ENCODE measurements at places on chromosomes 1 and 21.

DNA sequence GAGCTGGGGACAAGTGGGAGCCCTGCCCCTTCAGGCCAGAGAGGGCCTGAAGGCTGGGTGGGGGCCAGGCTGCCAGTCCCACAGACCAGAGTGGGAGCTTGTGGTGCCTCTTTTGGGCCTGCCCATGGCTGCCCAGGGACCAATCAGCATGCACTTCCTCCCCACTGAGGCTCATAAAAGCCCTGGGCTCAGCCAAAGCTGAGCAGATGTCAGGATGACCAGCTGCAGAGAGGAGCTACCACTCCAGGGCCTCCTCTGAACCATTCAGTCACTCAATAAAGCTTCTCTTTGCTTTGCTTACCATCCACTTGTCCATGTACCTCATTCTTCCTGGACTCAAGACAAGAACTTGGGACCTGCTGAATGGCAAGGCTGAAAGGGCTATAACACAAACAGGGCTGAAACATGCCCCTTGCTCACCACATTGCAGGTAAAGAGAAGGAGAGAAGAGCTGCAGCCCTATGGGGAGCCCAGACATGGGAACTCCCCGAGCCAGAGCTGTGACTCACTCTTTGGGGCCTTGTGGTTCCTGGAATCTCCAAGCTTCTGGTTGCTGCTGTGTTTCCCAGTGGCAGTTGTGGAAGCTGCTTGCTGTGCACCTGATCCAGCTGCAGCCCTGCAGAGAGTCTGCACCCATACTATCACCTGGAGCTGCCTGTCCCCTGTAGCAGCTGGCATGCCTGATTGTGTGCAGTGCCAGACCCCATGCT is 82.0 kb downstream of the OLFML3 start:
- DNase-seq: no peak

GRCh38 chr1:6918186-6918924 is 133.1 kb downstream of the CAMTA1 start:
- DNase-seq: no peak

GRCh38 chr1:76408303-76408702 is 333.8 kb downstream of the ST6GALNAC3 start:
- no peak for DNase-seq

DNA sequence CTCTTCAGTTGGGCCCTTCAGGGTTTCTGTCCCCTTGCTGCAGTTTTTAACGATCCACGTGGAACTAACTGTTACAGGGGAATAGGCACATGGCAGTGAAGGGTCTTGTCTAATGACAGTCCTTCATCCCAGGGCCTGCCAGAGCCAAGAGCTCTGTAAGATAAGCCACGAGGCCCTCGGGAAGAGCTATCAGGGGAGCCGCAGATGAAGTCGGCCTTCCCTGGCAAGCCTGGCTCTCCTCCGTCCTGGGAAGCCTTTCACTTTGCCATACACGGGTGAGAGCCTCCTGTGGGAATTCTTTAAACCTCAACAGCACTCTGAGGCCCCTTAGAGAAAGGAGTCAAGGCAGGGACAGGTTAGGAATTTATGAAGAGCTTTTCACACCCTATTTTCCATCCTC is 29.0 kb downstream of the ACP6 start:
- no peak for DNase-seq

- DNase-seq: no peak
Observed at GRCh38 chr21:40631211-40631610, 215.7 kb downstream of the DSCAM start.
